Fibroblast of skin of left biceps (primary cell): ENCODE measurements at places on chromosomes 12 and 14.

- DNase-seq = no peak
These were observed 145.4 kb downstream of the RPAP3 start for GRCh38 chr12:47560415-47560814.

GRCh38 chr14:76669770-76670169 lies 91.5 kb upstream of the VASH1 start:
- DNase-seq = no peak

GRCh38 chr14:71451501-71451900 lies 480.7 kb upstream of the RGS6 start:
- DNase-seq = no peak

GRCh38 chr14:22231018-22231417 lies 358.0 kb downstream of the DAD1 start:
- no peak for DNase-seq

DNA sequence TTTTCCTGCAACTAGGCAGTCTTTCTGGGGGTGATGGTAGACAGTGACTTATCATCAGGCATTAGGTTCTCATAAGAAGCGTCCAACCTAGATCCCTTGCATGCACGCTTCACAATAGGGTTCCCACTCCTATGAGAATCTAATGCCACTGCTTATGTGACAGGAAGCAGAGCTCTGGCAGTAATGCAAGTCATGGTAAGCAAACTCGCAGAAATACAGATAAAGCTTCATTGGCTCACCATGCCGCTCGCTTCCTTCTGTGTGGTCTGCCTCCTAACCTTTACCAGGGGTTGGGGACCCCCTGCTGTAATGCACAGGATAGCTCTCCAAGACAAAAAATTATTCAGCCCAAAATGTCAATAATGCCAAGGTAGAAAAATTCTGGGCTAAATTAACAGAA lies 864.2 kb downstream of the TRHDE start:
- no peak for DNase-seq

GRCh38 chr14:76891391-76891790 lies 65.2 kb downstream of the LRRC74A start:
- no peak for DNase-seq

GRCh38 chr12:124338448-124338847 lies 43.6 kb downstream of the RFLNA start:
- no peak for DNase-seq

- no peak for DNase-seq
These were observed 42.5 kb upstream of the CATSPERB start for GRCh38 chr14:91774140-91775096.

DNA sequence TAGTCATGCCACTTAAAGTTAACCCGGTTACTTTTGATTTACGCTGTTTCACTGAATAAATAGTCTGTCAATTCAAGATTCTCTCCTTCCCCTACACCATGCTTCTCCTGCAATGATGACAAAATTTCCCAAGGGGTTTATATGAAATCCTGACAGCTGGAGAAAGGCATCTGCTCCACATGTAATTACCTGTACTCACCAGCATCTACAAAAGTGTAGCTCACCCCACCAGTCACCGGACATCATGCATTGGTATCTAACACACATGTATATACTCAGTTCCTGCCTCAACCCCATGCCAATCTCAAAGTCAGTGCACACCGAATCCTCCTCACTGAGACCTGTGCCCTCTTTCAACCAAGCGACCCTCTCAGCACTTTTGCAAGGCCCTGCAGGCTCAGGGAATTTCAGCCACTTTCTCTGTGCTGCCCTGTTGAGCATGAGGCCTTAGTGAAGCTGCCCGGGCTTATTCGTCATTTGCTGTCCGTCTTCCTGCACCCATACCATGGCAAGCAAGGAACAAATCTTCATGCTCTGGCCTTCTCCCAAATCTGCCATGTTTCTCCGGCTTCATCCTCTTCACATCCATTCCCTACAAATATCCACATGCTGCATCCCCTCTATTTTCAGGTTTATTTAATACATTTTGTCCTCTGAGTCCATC lies 131.6 kb downstream of the SEC23A start:
- DNase-seq = no peak

- DNase-seq = peak; percentile 56
These were observed 197.5 kb upstream of the TMEM132C start for GRCh38 chr12:128069359-128069997.

DNA sequence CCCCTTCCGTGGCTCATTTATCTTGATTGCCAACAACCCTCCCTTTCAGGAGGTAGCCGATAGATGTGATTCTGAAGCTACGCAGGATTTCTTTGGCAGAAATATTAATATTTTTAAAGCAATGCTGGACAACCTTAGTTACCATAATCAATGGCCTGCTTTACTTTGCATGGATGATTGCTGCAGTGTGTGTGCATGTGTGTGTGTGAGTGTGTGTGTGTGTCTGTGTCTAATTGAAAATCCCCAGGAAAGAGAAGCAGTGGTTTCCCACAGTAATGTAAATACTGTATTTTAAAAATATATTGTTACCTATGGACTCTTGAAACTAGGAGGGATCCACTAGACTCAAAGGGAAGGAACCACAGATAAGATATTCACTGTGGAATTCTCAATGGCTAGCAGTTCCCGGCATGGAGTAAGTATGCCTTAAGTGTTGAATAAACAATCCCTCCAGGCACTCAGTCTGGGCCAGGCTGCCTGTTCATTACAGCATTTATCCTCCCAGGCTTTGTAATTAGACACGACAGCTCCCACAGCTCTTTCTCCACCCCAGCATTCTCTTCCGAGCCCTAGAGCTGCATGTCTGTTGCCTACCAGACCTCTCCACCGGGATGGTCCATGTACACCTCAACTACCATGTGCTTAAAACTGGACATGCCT lies 22.5 kb upstream of the C14orf132 start:
- no peak for DNase-seq

- no peak for DNase-seq
These were observed 260.5 kb downstream of the C12orf50 start for GRCh38 chr12:87768501-87769287.

DNA sequence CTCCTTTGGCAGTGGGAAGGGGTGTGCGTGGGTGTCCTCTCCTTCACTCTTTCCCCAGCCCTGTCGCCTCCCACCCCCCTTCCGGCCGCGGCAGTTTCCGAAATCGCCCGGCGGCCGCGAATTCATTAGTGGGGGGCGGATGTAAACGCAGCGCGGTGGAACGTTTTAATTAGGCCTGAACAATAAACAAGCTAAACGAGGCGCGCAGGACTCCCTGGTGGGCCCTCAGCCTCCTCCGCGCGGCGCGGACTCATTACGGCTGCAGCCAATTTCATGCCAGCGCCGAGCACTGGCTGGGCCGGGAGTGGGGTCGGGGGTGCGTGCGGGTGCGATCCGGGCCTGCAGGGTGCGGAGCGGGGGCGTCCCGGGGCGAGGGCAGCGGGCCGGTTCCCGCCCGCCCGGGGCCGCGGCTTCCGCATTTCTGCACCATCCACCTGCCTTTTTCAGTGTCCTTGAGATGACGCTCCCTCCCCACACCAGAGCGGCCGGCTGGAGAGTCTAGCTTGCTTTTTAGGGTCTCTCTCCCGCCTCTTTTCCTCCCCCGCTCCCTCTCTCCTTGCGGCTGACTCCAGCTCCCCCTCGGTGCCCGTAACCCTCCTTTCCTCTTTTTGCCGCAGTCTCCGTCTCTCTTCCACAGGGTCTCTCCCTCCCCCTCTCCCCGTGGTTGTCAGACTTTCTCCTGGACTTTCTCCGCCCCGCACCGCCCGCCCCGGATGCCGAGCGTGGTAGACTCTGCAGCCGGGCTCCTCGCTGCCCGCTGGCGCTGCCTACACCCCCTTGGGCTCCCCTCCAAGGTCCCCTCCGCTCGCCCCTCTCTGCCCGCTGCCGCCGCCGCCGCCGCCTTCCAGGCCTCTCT lies at the start of gene CISTR:
TSS of gene CISTR (minus strand) at position 644 of the 856 bp plus-strand sequence.
- no peak for DNase-seq

GRCh38 chr12:29116414-29116813 lies 32.7 kb upstream of the FAR2 start:
- no peak for DNase-seq

DNA sequence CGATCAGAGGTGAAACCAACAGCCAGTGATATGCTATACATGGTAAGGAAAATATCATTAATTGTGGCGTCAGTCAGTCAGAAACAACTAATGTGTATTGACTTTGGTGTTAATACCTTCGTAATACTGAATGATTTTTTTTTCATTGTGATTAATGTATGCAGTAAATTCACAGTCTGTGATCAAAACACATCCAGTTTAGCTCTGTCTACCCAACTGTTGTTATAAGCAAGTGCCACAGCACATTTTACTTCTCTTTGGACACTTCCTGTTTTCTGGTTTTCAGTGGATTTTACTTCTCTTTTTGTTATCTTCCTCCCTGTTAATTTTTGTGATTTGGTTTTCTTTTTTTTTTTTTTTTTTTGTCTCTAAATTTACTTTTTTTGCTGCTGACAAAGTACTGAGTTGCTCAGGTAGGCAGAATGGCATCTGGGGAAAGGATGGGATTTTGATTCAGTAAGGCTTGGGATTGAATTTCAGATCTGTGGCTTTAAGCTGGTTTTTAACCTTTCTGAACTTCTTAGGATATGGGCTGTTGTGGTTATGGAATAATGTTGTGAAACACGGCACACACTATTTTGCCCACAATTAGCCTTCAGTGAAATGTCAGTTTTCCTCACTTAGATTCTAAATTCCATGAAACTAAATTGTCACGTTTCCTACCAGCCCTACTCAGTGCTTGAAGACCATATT lies 604 bp downstream of the GLIPR1 start:
- DNase-seq = no peak

DNA sequence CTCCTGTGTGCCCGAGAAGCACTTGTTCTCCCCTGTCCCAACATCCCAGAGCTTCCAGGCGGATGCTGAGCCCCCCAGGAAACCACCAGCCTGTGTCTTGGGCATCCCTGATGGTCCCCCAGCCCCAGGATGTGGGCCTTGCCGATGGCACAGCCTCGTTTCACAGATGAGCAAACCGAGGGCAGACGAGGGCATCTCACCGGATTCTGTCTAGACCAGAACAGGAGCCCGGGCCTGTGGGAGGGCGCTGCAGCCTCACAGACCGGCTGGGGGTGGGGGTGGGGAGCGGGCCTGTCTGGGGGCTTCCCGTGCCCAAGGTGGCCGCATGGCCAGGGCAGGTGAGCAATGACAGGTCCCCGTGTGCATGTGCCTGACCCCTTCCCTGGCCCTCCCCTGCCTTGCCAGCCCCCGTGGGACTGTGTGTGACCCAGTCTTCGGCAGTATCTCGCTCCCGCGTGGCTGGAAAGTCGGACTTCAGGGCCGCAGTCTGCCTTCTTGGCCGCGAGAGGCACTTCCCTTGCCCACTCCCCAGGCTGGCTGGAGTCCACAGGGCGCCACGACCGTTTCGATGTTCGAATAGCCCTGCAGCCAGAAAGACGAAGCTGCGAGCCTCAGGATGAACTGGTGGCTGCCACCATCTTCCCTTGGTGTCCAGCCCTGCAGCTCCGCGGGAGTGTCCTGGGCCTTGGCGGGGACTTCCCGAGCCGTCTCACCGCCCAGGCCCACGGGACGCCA lies 8.9 kb downstream of the RFLNA start:
- no peak for DNase-seq

- DNase-seq = no peak
These were observed 71.9 kb downstream of the RASSF8 start for GRCh38 chr12:26030371-26030770.

GRCh38 chr12:14167005-14167628 lies 185.7 kb upstream of the GRIN2B start:
- peak; percentile 8 for DNase-seq

DNA sequence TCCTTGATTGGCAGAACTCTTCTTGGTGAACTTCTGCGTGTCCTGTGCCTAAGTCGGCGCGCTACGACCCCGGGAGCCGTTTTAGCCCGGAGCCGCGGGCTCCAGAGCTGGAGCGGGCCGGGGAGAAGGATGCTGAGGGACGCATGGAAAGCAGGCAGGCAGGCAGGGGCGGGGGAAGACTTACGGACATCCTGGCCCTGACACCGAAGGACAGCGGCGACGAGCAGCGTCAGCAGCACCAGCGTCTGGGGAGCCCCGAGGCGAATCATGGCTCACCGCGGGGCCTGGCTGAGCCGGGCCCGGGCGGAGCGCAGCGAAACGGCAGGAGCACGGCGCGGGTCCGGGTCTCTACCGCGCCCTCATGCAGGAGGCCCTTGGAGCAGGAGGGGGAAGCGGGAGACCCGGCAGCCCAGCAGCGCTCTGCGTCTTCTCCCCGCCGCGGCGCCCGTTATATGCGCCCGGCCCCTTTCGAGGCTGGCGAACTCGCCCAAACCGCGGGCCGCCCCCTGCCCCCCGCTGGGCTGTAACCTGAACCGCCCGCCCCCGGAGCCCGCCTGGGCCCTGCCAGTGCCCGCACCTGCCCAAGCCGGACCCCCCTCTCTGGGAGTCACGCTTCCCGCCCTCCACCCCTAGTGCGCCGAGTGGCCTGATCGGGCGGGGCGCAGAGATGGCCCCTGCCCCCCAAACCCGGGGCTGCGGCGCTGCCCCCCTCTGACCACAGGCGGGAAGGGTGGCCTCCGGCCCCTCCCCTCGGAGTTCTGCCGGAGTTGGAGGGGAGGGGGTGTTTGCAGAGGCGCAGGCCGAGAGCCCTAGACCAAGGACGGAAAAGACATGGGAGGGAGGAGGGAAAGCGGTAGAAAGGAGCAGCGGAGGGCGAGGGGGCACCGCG lies at the start of gene COL2A1:
TSS of gene COL2A1 (minus strand) at position 424 of the 889 bp plus-strand sequence. CDS start at position 269, 155 bp downstream.
- DNase-seq = no peak

- DNase-seq = no peak
These were observed 194.0 kb downstream of the SSPN start for GRCh38 chr12:26389343-26389742.

DNA sequence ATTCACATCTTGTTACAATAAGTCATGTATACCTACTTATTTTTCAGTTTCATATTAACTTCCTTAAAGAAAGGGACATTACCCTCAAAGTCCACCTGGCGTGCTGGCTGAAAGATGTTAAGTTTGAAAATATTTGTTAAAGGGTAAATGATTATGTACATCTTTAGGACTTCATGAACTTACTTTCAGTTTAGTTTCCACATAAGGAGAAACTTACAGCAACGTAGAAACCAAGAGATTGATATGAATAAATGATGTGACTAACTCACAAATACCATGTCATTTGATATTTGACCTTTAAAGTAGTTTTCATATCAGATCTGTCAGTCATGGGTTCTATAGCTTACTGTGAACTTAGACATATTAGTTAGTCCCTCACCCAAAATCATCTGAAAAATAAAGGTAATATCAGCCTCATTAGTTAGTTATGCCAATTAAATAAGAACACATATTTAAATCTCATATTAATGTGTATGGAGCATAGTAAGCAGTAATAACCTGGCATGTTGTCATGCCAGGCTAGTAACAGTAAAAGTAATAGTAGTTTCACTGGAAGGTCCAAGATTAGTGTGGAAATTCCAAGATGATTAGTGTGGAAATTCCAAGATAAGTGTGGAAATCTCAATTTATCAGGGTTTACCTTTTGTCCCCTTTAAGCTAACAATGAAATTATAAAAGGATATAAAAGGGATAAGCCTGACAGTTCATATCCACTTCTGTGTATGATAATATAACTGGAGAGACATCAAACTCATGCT lies 1.9 kb upstream of the CLEC2D start:
- no peak for DNase-seq

GRCh38 chr14:20177433-20177974 lies 13.2 kb upstream of the OR11G2 start:
- DNase-seq = no peak

- DNase-seq = no peak
These were observed 2.2 kb downstream of the ENDOU start for GRCh38 chr12:47722941-47723631.

- DNase-seq = no peak
These were observed 103.0 kb downstream of the FSCB start for GRCh38 chr14:44404036-44404435.
